ENCODE measurements at places on chromosomes 12 and 14. TPM values are rescaled to one million over a fixed set of nuclear protein-coding genes. Genes with fewer than 3 reads are reported as not detected.
A peak's percentile ranks its signal among the peaks of the same experiment; 100 is the strongest.

SLC6A15 gene
- 1.4 TPM for total RNA-seq

PRH2 gene
- total RNA-seq = not detected

NKX2-1 gene
- not detected for total RNA-seq

GLIPR1 gene
- total RNA-seq = 50.4 TPM

ANO2 gene
- total RNA-seq = 1.7 TPM

TMTC1 gene
- 0.40 TPM for total RNA-seq

A2M gene
- total RNA-seq = 0.17 TPM

KRT74 gene
- not detected for total RNA-seq

FSCB gene
- not detected for total RNA-seq

PZP gene
- not detected for total RNA-seq

SYNDIG1L gene
- not detected for total RNA-seq

- DNase-seq = no peak
Measured at GRCh38 chr12:107590413-107590812, 95.2 kb upstream of the PWP1 start.

DNA sequence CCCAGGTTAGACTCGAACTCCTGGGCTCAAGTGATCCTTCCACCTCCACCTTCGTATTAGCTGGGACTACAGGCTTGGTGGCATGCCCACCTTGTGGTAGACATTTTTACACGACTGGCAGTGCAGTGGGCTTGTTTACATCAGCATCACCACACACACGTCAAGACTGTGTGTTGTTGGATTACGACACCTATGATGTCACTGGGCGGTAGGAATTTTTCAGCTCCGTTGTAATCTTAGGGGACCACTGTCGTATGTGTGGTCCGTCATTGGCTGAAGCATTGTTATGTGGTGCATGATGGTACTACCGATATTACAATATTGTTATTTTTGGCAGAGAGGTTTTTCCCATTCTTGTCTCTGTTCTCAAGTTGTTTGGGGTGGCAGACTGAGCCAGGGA, 50.7 kb downstream of the TSPAN9 start:
- no peak for DNase-seq

DNA sequence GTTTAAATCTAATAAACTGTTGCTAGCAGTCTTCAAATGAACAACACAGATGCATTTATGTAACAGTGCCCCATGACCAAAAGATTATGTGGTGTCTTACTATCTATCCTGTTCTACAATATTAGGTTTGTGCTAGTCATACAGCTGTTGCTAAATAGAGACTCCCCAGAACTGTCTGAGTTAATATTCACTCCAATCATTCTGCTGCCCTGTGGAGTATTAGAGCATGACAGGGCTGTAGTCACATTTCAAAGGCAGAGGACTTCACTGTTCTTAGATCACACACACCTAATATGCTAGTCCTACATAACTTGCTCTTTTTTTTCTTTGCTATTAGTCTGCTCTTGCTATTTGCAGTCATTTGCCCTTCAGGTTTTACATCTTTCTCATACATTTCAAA, 157.6 kb upstream of the MDGA2 start:
- DNase-seq = no peak

GRCh38 chr14:90281261-90281660, 24.9 kb downstream of the PSMC1 start:
- no peak for DNase-seq

- DNase-seq = no peak
Measured at GRCh38 chr14:104826189-104826860, 25.4 kb downstream of the ZBTB42 start.

- no peak for DNase-seq
Measured at GRCh38 chr12:62196146-62196545, 64.1 kb upstream of the USP15 start.

DNA sequence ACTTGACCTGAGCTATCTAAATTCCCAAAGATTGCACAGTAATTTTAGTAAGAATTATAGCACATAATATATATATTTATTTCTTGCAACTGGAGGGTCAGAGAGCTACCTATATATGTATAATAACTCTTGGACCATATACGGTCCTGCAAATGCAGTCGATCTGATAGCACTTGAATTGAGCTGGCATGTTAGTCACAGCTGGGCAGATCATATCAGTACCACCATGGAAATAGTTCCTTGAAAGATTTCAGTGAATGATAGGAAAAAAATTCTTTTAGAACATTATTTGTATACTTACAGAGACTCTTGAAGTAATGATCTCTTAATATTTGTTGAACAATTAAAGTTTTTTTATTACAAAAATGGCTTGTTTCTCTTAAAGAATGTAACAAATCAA, 94.5 kb upstream of the MON2 start:
- DNase-seq = no peak

GRCh38 chr12:124566997-124567672, at the start of gene NCOR2:
TSS of gene NCOR2 (minus strand) at chr12:124567612. CDS start at chr12:124495251, 72,361 bp downstream.
- no peak for DNase-seq

DNA sequence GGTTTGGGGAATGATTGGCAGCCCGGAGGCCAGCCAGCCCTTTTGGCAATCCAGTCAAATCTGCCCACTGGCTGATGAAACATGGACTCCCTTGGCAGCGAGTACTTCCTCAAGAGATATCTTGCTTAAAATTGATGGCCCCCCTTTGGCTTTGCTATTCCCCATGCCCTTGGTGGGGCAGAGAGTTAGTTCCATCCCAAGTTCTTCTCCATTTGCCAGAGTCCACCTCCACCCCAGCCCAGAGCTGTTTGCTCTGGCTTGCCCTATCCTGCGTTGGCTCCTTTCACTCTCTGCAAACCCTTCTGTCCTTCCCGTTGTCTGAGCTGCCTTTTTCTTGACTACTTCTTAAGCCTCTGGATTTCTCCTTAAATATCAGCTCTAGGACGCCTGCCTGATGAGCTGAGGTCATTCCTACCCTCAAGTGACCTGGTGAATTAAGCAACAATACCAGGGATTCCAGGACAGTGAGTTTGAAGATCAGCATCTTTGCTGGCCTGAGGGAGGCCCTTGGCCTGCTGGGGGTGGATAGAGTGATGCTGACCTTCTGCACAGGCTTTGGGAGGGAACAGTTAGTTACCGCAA, 212.0 kb downstream of the CACNA1C start:
- DNase-seq = peak; percentile 76

GRCh38 chr12:132171968-132172521, 27.8 kb downstream of the NOC4L start:
- no peak for DNase-seq

GRCh38 chr12:3342051-3342450, 149.0 kb upstream of the PRMT8 start:
- DNase-seq = no peak

DNA sequence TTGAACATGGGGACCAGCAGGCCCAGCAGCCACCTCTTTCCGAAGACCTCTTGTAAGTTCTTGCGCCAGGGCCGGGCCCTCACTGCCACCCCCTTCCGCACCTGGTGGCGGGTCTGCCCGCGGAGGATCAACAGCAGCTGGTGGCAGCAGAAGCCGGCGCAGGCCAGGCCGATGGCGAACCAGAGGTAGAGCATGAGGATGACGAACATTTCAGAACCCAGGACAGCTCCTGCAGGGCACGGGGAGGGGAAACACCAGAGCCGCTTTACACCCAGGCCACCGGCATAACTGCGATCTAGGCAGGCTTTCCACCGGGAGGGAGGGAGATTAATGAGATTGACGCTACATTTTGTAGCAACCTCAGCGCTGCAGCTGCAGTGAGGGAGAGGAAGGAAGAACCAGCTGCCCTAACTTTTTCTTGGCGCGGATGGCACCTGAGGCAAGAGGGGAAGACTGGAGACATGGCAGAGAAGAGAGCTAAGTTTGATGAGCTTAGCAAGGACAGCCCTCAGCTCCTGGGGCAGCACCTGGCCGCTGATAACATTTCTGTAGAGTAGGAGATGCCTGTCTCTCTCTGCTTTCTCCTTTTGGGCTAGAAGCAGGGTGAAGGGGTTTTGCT, 7.8 kb downstream of the ZDHHC22 start:
- DNase-seq = no peak

- DNase-seq = no peak
Measured at GRCh38 chr12:116116650-116117424, 160.7 kb downstream of the MED13L start.

GRCh38 chr14:51398898-51399297, 158.9 kb downstream of the TMX1 start:
- DNase-seq = peak; percentile 53

DNA sequence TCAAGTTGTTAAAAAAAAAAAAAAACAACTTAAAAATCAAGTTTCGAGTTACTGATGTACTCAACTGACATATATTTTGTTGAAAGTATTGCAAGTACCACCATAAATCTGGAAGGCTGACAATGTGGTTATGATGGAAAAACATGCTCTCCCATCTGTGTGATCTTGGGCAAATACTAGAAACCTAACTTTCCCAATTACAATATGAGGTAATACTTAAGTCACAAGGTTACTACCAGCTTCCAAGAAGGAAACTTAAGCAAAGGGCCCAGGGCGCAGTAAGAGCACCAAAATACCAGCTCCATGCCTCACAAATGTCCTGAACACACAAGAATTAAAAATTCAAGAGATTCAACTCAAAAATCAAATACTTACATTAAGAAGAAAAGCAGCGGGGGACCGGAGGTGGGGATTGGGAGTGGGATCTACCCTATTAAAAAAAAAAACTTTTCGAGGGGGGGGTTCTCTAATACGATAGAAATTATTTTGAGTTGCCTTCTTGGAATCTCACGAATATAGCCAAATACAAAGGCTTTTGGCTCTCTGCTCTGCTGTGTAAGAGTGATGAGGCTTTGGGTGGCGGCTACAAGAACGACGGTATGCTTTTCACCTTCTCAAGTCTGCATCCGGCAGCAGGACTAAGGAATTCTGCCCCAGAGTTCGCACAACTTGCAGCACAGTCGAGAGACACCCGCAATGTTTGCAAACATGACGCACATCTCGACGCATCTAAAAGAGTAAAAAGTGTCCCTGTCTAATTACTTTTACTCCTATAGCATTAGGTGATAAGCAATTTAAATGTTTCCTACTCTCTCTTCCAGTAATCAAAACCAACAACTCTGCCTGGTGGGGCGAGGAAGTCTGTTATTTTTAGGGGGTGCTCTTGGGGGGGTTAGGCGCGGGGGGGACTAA, 1.1 kb downstream of the SAV1 start:
- DNase-seq = no peak

- DNase-seq = no peak
Measured at GRCh38 chr12:54385251-54385914, 850 bp upstream of the ZNF385A start.
